ENCODE measurements at places on chromosomes 2 and 18.

GRCh38 chr2:75480971-75481836 lies 79.5 kb downstream of the EVA1A start:
- DNase-seq: peak; percentile 28

DNA sequence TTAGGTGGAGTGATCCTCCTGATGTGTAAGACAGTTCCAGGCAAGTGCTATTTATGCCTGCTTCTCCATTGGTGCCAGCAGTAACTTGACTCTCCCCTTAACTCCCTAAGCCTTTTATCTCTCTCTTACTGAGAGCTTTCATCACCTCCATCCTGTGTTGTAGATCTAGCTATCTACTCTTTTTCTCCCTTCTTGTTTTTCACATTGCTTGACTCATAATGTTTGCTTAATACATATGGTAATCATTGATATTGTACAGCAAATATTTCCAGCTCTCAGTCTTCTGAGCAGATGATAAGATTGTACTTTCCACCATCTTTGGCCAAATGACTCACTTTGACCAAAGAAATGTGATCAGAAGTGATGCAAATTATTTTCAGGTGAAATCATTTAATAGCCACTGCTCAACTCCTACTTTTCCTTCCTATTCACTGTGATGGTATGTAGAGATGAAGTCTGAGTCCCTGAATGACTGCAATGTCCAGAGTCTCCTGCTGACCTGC lies 165.0 kb downstream of the PLCL1 start:
- DNase-seq: no peak

DNA sequence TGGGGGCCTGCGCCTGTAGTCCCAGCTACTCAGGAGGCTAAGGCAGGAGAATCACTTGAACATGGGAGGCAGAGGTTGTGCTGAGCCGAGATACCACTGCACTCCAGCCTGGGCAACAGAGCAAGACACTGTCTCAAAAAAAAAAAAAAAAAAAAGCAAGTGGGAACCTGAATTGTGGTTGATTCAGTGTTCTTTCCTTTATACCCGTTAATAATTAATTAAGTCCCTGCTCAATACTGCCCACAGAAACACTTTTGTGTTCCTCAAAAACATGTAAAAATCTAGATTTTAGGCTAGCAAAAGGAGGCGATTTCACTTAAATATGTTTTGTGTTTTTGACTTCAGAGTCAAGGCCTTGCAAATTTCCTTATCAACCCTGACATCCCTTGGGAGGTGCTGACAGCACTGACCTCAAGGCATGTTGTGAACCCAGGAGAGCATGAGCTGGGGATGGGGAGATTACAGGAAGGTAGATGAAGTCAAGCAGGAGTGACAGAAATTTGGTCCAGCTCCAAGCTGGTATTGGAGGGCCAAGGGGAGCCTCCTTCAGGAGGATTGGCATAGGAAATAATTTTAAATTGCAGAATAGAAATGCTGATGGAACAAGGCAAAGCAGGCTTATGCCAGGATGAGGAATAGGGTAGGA lies 89.0 kb upstream of the PNPT1 start:
- DNase-seq: no peak

DNA sequence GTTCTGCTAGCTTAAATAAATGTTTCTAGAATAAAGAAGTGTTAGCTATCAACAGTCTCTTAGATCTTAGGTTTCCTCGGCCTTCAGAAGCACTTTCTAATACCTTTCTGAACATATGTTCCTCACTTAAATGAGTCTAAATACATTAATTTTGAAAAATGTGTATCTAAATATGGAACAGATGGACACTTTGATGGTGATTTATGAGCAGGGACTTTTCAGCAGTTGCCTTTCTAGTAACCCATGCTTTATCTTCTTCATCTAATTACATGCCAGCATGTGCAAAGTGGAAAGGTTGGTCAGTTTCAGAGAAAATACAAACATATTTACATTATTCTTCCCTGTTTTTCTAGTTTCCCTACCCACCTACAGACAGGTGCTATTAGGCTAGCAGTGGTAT lies 797.0 kb upstream of the CHAC2 start:
- DNase-seq: no peak

DNA sequence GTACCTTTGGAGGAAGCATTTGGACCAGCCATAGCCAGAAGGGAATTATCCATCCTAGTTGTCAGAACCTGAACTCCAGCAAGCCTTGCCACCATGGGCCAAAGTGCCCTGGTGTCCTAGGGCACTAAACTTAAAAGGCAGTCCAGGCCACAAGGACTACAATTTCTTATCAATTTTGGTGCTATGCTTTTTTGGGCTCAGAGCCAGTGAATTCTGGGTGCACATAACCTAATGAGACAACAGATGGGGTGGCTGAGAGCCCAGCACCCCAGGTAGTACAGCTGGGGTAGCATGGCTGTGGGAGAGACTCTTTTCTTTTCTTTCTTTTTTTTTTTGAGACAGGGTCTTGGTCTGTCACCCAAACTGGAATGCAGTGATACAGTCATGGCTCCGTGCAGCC lies 14.4 kb upstream of the RANBP2 start:
- no peak for DNase-seq

- no peak for DNase-seq
Measured at GRCh38 chr2:16653799-16654198, 11.8 kb downstream of the CYRIA start.

DNA sequence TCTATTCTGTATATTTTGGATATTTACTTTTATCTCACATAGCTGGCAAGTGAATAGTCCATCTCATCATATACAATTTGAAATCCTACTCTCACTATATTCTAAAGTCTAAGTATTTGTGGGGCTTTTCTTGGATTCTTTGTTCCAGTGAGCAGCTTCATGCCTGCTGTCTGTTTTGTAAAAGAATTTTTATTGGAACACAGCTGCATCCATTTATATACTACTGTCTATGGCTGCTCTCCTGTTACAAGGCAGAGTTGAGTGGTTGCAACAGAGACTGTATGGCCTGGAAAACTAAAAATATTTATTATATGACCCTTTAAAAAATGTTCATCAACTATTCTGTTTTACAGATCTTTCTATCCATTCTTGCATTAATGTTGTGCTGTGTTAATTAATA lies 193.3 kb upstream of the KLHL14 start:
- DNase-seq: no peak

GRCh38 chr2:192197357-192197756 lies 2.6 kb upstream of the TMEFF2 start:
- DNase-seq: peak; percentile 70

DNA sequence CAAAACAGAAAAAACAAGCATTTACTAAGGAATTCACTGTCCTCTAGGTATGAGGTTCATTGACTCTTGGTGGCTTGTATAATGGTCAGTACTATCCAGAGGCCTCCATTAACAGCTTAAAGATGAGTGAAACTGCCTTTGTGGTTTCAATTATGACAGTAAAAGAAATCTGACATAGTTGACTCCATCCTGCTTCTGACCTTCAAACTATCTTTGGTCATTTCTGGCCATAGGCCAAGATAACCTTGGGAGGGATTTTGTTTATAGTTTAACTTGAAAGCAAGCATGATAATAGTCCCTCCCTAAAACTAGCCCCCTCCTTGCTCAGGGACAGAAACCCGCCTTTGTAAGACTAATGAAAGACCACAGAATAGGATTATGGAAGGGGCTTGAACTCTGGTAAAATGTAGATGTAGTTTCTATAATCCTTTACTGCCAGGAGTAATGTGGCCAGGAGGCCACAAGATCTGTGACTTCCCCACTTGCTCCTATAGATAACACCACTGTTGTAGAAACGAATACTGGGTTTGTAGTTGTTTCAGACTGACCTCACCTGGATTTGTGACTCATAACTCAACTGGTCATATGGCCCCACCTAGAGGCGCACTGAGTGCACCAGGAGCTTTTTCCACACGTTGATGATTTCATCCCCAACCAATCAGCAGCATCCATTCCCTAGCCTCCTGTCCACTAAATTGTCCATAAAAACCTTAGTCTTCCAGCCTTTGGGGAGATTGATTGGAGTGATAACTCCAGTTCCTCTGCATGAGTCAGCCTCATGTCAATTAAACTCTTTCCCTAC lies 8.6 kb upstream of the PLEKHM3 start:
- DNase-seq: no peak

DNA sequence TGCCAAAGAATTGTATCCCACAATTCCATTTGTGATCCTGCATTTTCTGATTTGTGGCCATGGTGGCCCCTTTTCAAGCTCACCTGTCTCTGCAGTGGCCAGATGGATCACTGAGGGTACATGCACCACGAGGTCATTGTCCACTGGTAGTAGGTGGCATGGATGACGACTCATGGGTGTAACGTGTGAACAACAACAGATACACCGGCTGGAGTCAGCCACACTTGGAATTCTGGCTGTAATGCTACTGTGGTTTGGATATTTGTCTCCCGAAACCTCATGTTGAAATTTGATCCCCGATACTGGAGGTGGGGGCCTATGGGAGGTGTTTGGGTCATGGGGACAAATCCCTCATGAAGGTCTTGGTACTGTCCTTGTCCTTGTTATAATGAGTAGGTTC lies 102.2 kb upstream of the TAF1B start:
- no peak for DNase-seq

DNA sequence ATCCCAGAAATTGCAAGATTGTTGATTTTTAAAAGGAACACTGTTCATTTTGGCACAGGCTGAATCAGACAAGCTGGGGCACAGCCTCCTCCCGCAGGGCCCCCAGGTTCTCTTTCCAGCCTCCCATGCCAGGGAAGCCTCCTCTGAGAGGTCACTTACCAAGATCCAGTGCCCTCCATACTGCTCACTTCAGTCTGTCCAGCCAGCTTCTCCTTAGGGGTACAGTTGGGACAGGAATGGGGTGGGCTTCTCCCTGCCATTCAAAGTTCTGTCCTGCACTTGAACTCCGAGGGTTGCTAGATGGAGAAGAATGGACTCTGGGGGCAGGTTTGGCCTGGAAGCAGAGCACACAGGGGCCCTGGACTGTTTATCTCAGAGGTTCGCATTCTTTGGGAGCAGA lies 7.5 kb upstream of the CYP26B1 start:
- no peak for DNase-seq

- no peak for DNase-seq
Measured at GRCh38 chr18:9737472-9738121, 29.5 kb downstream of the RAB31 start.

DNA sequence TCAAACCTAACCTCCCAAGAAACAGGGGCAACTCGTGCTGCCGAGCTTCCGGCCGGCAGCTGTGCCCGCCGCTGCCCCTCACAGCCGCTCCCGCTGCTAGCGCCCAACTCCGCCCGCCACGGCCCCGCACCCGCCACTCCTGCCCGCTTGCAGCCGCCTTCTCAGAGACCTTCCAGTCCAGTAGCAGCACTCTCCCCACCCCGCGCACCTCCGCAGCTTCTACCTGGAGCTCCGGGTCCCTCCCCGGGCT lies 722 bp upstream of the C2orf15 start:
- no peak for DNase-seq

DNA sequence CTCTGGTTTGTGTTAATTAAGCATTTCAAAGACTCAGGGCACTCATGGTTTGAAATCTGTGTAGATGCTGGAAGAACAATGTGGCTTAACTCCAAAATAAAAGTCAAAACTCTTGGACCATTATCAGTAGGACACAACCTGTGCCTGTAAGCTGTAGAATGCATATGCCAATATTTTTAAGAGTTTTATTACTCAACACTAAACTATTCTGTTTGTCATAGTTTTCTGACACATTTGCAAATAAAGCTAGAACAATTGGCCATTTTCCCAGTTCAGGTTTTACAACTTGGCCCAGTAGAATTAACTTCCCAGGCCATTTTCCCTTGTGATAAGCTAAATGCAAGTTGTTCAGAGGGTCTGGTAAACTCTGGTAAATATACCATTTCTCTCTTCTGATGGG lies 713.1 kb downstream of the CBLN2 start:
- no peak for DNase-seq

- no peak for DNase-seq
Measured at GRCh38 chr2:151782378-151783132, 45.7 kb downstream of the ARL5A start.

DNA sequence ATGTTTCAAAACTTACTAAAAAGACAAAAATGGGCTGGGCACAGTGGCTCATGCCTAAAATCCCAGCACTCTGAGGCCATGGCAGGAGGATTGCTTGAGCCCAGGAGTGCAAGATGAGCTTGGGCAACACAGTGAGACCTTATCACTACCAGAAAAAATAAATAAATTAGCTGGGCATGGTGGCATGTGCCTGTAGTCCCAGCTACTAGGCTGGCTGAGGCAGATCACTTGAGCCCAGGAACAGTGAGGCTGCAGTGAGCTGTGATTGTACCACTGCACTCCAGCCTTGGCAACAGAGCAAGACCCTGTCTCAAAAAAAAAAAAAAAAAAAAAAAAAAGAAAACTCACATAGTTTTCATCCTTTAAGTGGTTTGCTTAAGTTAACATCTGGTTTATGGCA lies 6.4 kb downstream of the TSPYL6 start:
- no peak for DNase-seq

GRCh38 chr2:203728321-203728720 lies 21.9 kb downstream of the CD28 start:
- DNase-seq: no peak

GRCh38 chr18:70450426-70451253 lies 161.8 kb downstream of the SOCS6 start:
- DNase-seq: no peak

DNA sequence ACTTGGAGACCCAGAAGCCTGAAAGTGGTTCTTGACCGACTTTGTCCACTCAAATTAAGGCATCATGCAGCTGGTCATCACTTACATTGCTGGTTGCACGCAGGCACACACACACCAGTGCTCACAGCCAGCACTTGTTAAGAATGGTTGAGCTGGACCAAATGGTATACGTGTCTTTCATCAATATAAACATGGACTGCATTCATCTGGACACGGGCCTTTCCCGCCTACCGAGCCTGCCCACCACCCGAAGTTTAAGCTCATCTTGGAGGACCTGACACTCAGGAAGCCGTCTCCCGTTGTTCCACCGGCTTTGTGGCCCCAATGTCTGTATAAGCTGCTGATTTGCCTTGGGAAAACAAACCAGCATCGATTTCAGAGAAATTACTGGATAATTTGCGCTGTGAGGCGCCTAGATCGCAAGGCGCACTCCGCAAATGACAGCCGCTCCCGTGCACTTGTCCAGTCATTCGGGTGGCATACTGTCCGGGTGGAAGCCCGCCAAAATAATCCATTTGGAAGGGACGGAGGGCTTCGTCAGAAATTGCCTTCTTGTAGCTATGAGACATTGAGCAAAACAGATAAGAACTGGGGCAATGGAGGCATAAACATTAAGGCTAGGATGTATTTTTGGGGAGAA lies 40.1 kb upstream of the AKAIN1 start:
- DNase-seq: no peak

DNA sequence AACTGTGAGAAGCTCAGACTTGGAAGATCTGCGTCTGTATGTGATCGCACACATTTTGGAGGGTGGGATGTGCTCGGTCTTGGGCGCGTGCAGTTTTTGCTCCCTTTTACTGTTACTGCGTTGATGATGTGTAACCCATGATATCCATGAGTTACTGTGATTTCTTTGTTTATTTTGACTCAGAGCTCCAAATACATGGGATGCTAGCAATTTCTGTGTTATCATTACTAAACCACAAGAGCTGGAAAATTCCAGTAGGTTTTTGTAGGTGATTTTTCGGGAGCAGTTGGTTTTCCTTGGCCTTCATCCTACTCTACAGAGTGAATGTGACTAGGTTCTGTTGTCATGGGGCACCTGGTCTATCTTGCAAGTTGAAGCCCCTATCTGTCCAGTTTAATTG lies 124.2 kb downstream of the AGAP1 start:
- DNase-seq: no peak

- no peak for DNase-seq
Measured at GRCh38 chr18:37611614-37612279, 46.1 kb upstream of the CELF4 start.

- no peak for DNase-seq
Measured at GRCh38 chr2:44596537-44597320, 235.0 kb downstream of the CAMKMT start.
